ENCODE measurements at places on chromosomes 3 and 15. TPM values are rescaled to one million over a fixed set of nuclear protein-coding genes. Genes with fewer than 3 reads are reported as not detected.
A peak's percentile ranks its signal among the peaks of the same experiment; 100 is the strongest.

DNA sequence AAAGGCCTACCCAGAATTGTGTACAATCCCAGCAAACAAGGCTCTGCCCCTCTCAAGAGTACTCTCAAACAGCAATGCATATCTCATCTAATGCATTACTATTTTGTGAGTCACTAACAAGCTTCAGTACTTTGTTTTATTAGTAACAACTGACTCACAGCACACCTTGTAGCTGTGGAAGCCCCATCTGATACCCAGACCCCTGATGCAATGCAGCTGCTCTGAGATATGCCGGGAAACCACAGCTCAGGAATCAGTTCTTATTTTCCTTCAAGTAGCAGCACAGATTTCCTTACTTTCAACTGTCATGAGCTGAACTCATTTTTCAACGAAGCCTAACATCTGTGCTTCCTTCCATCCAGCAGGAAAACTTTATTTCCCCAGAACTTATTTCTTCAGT is 37.8 kb downstream of the CCNL1 start:
- DNase-seq, result no peak

DNA sequence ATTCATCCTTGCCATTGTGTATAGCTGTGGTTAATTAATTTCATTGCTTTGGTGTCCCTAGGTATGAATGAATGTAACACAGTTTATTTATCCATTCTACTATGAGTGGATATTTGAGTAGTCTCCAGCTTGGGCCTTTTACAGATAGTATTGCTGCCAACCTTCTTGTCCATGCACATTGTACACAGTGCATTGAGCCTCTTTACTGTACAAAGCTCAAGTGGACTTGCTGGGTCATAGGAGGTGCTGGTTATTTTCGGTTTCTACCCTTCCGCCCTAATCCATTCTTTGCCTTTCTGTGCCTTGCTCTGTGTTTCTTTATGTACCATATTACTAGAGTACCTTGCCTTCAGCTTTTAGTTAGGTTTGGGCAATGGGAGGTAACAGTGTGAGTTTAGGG is 60.7 kb downstream of the DUT start:
- no peak for DNase-seq

- no peak for DNase-seq
These were observed 302.2 kb upstream of the TPM1 start for GRCh38 chr15:62740141-62741004.

- no peak for DNase-seq
These were observed 275.0 kb upstream of the LYSMD4 start for GRCh38 chr15:100008258-100008657.

DNA sequence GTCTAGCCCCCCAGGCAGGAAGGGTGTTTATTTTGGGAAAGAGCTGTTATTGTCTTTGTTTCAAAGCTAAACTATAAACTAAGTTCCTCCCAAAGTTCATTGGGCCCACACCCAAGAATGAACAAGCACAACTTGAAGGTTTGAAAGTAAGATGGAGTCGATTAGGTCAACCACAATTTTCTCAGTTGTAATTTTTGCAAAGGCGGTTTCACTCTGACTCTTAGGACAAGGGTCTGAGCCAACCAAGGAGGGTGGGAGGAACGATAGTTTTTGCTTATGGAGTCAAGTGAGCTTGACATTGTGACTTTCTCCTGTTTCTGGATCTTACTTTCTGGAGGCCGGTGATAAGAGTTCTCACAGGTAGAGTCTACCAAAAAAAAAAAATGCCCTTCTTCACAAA is 5.8 kb upstream of the ZNF770 start:
- DNase-seq, result no peak

- DNase-seq, result no peak
These were observed 108.8 kb downstream of the KBTBD8 start for GRCh38 chr3:67106874-67107273.

DNA sequence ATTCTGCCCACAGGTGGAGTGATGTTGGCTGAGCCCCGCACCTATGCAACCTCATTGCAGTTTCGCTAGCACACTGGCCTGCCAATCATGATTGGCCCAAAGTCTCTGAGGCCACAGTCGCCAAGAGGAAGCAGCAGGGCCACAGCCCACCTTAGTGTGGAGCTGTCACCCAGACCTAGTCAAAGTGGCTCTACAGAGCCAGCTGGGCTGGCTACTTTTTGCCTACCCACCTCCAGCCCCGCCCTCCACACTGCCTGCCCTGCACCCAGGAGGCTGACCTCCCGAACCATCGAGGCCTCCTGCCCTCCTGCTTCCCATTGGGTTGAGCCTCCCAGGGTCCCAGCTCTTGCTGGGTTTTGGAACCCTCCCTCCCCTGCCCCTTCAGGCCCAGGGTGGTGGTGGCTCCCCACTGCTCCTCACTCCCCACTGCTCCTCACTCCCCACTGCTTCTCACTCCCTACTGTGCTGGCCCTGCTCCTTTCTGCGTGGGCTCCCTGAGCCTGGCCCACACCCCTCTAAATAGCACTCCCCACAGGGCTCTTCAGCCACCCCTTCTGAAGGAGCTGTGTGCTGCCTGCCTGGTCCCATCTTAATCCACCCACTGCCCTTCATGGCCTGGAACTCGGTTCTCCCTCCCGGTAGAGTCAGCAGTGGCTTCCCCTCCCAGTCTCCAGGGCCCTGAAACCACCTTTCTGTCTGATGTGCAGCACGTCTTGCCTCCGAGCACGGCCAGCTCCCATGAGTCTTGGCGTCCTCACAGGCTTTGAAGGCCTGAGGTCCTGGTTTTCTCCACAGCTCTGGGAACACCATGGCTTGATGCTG is 89.3 kb downstream of the WNT7A start:
- no peak for DNase-seq

GRCh38 chr3:154421083-154421482 is 8.9 kb downstream of the GPR149 start:
- DNase-seq, result peak; percentile 29

GRCh38 chr15:78065284-78065872 is 12.1 kb downstream of the TBC1D2B start:
- DNase-seq, result peak; percentile 5

DNA sequence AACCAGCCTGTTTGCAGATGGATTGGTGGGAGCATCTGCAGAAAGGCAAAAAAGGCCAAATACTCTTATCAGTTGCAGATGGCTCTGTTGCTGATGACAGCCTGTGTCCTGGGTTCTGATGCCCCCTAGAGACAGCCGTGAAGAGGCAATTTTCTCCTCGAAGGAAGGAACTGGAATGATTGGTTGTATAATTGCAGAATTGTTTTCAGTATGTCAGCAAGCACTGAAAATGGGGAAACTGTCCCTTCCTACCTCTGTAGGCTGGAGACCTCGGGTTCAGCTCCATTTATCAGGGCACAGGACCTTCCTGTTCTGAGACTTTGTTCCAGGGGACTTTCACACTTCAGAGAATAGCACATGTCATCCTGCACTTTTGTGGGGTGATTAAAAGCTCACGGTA is 103.0 kb downstream of the PGPEP1L start:
- peak; percentile 29 for DNase-seq

- DNase-seq, result no peak
These were observed 142.8 kb downstream of the LIPC start for GRCh38 chr15:58574631-58575030.

DNA sequence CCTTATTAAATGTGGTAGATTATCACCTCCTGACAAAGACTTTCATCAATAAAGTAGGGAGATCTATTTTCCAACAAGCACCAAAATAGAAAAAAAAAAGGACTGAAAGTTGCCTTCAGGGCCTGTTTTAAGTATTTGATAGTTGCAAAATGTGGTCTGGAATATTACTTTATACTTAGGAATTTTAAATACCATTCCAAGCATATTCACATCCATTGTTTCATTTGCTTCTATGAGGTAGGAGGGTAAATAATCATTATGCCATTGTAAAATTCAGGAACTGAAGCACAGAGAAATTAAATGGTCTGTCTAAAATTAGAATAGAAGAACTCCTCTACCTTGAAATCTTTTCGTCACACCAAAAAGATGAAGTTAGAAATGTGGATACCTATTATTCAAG is 110.0 kb downstream of the TMCC1 start:
- DNase-seq, result no peak

DNA sequence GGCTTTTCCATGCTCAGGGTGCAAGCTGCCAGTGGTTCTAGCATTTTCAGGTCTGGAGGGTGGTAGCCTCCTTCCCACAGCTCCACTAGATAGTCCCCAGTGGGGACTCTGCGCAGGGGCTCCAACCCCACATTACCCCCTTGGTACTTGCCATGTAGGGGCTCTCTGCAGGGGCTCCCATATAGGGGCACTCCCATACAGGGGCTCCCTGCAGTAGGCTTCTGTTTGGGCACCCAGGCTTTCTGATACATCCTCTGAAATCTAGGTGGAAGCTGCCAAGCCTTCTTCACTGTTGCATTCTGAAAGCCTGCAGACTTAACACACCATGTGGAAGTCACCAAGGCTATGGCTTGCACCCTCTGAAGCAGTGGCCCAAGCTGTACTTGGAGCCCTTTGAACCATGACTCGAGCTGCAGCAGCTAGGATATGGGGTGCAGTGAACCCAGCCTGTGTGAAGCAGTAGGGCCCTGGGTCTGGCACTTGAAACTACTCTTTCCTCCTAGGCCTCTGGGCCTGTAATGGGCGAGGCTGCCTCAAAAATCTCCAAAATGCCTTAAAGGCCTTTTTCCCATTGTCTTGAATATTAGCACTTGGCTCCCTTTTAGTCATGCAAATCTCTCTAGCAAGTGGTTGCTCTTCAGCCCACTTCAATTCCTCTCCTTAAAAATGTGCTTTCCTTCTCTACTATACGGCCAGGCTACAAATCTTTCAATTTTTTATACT is 96.4 kb downstream of the TPRA1 start:
- no peak for DNase-seq

GRCh38 chr3:48538451-48538850 is 18.2 kb downstream of the PFKFB4 start:
- DNase-seq, result no peak

- no peak for DNase-seq
These were observed 8.8 kb upstream of the ACTC1 start for GRCh38 chr15:34804113-34804512.

GRCh38 chr3:53425936-53426335 is 68.5 kb upstream of the CACNA1D start:
- no peak for DNase-seq

- no peak for DNase-seq
These were observed 10.4 kb upstream of the FMN1 start for GRCh38 chr15:33204926-33205325.

DNA sequence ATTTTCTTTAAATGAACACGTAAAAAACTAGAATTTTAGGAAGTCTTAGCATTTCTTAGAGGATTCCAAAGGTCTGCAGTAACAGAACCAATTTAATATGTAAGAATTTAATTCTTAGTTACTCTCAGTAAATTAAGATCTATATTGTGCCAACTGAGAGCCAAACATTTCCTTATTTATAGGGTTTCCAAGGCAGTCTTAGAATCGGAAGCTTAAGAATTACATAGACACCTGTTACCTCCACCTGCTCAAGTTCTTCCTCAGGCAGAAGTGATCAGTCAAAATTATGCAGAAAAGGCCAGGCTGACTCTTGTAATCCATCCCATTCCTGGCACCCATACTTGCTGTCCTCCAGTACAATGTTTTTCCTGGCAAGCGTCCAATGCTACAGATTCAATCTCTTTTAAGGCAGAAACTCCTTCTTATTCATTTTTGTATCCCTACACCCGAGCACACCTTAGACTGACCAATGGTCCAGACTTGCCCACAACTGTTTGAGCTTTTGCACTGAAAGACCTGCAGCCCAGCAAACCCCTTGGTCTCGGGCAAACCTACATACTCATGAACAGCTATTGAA is 64.3 kb downstream of the NCEH1 start:
- DNase-seq, result no peak

DNA sequence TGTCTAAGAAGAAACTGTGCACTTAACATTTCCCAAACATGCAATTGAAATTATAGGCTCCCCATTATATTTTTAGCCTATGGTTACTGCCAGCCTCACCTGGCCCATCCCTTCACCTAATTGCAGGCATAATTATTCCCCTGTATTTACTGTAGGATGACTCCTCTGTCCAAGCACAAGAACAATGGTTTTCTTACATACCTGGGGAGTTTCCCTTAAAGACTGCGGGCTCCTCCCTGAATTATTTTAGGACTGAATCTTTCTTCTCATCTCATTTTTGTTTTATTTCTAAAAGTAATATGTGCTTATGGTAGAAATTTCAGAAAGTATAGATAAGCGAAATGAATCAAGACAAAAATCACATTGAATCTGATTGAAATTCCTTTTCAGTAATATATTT is 11.4 kb downstream of the TM4SF1 start:
- DNase-seq, result no peak

DNA sequence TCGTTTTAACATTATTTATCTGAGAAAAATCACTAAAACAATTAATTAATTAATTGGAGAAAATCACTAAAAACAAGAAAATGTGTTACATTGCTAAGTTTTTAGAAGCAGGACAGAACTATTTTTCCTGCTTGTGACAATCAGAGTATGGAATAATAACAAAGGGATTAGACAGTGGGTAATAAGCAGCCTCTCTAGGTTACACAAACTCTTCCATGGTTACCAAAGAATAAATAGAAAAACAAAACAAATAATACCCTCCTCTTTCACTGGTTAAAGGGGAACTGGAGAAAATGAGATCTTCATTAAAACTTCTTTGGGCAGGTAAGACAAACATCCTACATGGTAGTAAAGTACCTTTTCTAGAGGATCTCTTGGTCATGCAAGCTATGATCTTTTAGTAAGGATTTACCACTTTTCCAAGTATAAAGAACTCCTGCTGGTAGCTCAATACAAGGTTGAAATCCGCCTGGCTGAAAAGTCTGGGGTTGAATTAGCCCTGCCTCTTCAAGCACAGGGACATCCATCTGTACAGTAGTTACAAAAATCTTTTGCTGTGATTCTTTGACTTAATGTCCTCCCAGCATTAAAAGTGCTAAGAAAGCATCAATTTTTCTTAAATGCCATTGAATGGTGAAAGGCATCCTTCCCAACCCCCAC is 2.5 kb upstream of the PLCH1 start:
- DNase-seq, result no peak

- no peak for DNase-seq
These were observed 211.3 kb downstream of the MYRIP start for GRCh38 chr3:40020689-40021088.

The GSK3B gene
- 48.9 TPM for total RNA-seq

The ZIC1 gene
- total RNA-seq, result 30.3 TPM

The CFAP100 gene
- not detected for total RNA-seq

The GPR176 gene
- 131 TPM for total RNA-seq

The ZMAT3 gene
- total RNA-seq, result 19.8 TPM

The STAB1 gene
- total RNA-seq, result 2.6 TPM

The CSPG4 gene
- total RNA-seq, result 3.6 TPM

The SLC28A2 gene
- total RNA-seq, result not detected

All from WTC11 (cell line).